ENCODE measurements at places on chromosomes 6 and 20.
A peak's percentile ranks its signal among the peaks of the same experiment; 100 is the strongest.

DNA sequence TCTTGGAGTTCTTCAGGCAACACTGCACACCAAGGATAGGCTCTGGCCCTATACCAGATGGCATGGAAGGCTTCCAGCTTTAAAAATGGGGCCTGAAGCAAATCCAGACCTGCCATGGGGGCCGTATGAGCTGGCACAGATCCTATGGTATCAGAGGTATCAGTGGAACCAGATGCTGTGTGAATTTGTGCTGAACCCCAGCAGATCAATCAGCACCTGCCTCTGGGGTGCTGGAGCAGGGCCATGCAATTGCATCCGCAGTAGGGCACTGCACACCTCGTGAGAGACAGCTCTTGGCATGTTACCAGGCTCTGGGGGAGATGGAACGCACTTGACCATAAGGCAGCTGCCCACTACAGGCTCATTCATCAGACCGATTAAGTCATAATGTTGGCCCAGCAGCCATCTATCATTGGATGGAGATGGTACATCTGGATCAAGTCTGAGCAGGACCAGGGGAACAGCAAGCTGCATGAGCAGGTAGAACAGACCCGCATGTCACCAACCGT, 221.5 kb downstream of the MYLK4 start:
- no peak for DNase-seq

GRCh38 chr6:96675597-96675996, 112.7 kb downstream of the FHL5 start:
- no peak for DNase-seq

GRCh38 chr6:70222439-70222749, 80.5 kb downstream of the COL9A1 start:
- no peak for DNase-seq

- DNase-seq, result no peak
Measured at GRCh38 chr6:155377061-155377460, 62.8 kb upstream of the TFB1M start.

GRCh38 chr20:46438156-46438750, 31.8 kb upstream of the ELMO2 start:
- peak; percentile 73 for DNase-seq

DNA sequence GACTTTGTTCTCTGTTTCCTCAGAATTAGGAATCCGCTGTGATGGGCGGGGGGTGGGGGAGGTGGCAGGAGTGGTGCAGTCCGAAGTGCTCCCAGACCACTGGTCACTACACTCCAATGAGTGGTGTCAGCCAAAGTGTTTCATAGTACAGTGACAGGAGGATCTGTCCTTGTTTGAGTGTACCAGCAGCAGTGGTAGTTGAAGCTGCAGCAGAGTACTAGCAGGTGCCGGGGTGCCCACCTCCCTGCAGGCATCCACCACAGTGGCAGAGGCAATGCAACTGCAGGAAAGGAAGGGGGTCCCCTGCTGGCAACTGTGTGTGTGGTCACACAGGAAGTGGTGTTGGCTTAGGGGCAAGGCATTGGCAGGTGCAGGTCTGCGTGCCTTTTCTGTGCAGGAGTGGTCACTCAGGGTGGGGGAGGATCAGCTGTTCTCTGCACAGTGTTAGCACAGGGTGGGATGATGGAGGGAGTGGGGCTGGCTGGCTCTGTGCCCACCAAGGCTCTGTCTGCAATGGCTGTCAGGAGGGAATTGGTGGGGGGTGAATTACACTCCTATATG, 9.7 kb downstream of the HLA-DOB start:
- no peak for DNase-seq

DNA sequence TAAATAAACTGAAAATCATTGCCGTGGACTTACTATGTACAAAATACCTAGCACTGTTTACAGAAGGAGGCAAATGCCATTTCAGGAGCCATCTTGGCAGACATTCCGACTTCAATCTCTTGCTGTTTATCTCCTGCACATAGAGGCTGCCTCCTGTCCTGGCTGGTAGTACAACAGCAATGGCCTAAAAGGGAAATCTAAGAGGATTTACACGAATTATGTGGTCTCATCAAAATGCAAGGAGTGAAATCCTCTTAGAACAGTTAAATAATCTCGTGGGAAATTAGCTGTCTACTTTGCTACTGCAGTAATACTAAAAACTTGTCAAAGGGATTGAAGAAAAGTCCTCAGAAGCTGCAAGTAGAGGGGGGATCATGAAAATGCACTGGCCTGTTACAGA, 82.2 kb upstream of the SLC2A12 start:
- no peak for DNase-seq

GRCh38 chr6:82330171-82330804, 33.3 kb upstream of the TPBG start:
- DNase-seq, result no peak

GRCh38 chr6:35552285-35552917, 39.7 kb upstream of the TULP1 start:
- DNase-seq, result peak; percentile 17

GRCh38 chr20:25049261-25050060, 8.5 kb downstream of the ACSS1 start:
- DNase-seq, result no peak

DNA sequence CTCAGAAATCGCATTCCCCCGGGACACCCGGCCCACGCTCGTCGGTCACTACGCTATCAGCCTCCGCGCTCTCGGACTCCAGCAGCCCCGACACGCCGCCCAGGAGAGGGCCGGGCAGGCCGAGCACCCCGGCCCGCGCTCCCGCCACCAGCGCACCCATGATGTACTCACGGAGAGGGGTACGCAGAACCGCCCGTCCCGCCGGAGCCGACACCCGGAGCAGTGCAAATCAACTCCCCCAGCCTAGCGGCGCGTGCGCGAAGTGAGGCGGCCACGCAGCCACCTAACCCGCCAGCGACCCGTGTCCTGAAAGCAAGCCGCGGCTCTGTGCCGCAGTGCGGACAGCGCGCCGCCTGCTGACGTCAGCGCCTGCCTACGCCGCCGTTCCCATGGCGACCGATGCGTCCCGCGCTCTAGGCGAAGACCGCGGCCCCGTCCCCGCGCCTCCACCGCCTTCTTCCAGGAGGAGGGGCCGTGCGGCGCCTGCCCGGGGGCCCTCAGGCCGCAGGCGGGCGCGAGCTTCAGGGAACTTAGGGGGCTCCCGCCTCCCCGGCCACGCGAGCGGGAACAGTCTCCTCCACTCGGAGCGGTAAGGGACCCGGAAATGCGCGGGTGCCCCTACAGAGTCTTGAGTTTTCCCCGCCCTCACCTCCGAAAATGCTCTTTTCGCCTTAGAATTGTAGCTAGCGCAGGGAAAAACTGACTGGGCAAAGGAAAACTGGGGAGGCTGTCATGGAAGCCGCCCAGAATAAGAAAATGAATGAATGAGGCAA, at the start of gene AHI1:
TSS of gene AHI1 (minus strand) at position 329 of the 773 bp plus-strand sequence. CDS start 5,503 bp downstream, outside the sequence.
- DNase-seq, result peak; percentile 94

DNA sequence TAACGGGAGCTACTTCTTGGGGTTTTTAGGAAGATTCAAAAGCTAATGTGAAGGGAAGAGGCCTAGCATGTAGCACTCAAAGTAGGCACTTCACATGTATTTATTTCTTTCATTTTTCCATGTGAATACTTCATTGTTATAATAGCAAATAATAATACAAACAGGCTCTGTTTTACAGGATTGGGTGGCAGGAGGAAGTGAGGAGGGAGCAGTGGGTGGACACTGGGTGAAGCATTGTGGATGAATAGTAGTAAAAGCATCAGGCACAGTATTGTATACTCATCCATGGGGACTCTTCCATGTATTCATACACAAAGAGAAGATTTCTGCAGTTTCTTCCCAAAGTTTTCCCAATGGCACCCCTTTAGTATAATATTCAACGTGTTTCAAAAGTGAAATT, 38.4 kb upstream of the SNRPB2 start:
- DNase-seq, result no peak

DNA sequence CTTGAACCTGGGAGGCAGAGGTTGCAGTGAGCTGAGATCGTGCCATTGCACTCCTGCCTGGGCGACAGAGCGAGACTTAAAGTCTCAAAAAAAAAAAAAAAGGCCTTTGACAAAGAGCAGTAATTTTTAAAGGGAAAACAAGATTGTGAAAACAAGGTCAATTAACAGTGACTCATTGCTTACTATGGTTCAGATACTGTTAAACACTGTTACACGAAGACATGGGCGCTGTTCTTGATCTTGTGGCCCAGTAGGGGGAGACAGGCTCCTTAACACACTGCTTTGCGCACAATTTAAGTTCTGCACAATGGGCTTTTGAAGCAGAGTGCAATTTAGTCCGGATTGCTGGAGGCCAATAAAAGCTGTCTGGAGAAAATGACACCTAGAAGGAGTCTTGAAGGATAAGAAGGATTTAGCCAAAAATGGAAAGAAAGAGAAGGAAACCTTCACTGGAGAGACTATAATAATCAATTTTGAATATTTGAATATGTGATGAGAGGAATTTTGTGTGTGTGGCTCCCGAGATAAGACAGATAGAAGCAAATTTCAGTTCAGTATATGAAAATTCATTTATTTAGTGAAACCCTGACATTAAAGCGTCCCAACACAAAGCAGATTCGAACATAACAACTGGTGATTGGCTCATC, 6.0 kb upstream of the LATS1 start:
- DNase-seq, result peak; percentile 48

GRCh38 chr6:1363729-1364572, 25.4 kb upstream of the FOXF2 start:
- no peak for DNase-seq

- peak; percentile 37 for DNase-seq
Measured at GRCh38 chr20:15930311-15931305, 642.6 kb downstream of the KIF16B start.

GRCh38 chr6:144722154-144722737, 437.1 kb downstream of the UTRN start:
- no peak for DNase-seq

DNA sequence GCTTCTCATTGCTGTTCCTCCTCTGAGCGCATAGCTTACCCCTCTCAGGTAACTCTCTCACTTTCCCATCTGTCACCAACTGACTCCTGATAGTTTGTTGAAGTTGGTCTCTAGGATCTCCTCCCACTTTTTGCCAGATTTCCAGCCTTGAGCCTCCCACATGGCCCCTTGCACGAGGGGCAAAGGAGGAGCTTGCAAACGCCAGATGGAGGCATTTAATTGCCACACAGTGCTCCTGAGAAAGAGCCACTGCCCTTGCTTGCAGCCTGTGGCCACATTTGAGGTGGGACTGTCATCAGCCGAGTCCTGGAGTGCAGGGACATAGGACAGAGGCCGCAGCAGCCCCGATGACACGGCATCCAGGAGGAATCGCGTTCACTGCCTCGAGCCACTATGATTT, 348.7 kb downstream of the SMOC2 start:
- DNase-seq, result no peak

GRCh38 chr6:7697820-7698623, 27.9 kb upstream of the BMP6 start:
- DNase-seq, result peak; percentile 36

GRCh38 chr20:9838378-9839295, at the start of gene PAK5:
TSS of gene PAK5 (minus strand) at chr20:9839076. CDS start at chr20:9644328, 194,748 bp downstream.
- DNase-seq, result peak; percentile 91

GRCh38 chr6:39800034-39801032, 8.2 kb downstream of the DAAM2 start:
- DNase-seq, result no peak

DNA sequence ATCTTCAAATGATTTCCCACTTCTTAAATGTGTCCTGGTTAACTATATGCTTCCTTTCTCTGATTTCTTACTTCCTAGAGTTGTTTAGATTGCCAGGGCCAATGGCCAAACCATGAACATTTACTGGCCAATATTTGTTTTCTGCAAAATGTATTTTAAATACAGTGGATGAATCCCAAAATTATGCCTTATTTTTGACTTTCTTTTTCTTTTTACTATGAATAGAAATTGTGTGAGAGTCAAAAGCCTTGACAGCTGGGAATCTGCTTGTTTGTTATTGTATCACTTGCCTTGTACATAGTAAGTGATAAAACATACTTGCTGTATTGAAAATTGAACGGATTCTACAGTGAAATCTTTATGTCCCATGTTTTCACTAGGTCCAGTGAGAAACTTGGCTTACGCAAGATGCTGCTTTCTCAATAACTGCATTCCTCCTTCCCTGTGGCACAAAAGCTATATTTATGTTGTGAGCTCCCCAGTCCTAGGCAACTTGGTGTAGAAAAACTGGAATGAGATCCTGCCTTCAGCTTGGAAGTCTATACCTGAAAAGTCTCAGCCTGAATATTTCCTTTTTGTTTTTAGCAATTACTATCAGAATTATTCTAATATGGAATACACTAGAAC, 295.2 kb downstream of the EPHA7 start:
- no peak for DNase-seq

DNA sequence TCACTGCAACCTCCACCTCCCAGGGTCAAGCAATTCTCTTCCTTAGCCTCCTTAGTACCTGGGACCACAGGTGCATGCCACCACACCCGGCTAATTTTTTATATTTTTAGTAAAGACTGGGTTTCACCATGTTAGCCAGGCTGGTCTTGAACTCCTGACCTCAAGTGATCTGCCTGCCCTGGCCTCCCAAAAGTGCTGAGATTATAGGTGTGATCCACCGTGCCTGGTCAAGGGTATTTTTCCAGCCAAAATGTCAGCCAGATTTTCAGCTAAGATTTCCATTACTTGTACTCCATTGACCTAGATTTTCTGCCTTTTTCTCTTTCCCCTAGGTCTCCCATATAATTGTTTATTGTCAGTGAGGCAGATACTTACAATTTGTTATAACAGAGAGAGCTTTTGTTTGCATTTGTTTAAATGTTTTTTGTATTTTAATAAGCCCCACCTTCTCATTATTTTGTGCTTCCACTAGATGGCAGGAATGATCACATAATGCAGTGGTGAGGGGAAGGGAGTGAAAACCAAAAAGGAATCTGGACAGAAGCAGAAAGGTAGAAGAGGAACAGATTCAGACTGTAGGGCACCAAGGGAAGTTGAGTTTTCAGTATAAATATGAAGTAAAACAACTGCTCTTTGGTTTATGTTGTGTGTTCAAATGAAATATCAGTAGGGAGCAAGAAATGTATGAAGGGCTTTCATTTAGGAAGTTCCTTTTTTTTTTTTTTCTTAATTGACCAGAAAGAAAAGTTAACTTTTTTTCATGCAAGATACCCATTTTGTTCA, 29.7 kb downstream of the RPF2 start:
- DNase-seq, result peak; percentile 28

DNA sequence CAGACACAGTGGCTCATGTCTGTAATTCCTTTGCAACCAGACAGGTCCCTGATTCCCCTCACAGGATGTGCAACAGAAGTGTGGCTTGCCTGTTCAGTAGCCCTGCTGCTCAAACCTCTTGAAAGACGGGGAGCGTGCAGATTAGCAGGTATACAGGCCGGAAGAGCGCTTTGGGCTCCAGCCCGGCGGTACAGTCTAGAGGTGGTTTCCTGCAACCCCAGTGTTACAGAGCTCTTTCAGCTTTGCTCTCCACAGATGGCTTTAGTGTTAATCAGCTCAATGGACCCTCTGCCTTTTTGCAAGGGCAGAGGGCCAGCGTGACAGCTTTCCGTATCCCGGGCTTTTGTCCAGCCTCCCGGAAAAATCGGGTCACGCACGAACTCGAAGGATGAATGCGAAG, 67.2 kb upstream of the TNFRSF21 start:
- DNase-seq, result no peak

GRCh38 chr6:4806337-4806725, 30.1 kb downstream of the CDYL start:
- DNase-seq, result no peak

GRCh38 chr6:151240036-151240685, 394 bp downstream of the AKAP12 start:
- peak; percentile 89 for DNase-seq

Measured in urothelium cell line (cell line).